ENCODE measurements at places on chromosomes 1 and 21.

DNA sequence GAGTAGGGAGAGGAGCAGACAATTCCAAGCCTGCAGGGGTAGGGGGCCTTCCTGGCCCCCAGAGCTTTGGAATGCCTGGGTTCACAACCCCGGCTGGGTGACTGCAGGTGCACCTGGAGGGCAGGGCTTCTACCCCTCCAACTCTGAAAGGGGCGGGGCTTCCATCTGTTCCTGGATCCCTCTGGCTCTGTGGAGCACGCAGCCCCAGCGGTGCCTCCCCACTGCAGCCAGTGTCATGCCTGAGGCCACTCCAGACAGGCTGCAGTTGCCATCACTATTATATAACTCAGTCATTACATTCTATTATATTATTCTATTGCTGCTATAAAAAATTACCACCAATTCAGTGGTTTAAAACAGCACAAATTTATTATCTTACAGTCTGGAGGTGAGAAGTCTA lies 12.5 kb upstream of the FNBP1L start:
- ATAC-seq, result no peak

DNA sequence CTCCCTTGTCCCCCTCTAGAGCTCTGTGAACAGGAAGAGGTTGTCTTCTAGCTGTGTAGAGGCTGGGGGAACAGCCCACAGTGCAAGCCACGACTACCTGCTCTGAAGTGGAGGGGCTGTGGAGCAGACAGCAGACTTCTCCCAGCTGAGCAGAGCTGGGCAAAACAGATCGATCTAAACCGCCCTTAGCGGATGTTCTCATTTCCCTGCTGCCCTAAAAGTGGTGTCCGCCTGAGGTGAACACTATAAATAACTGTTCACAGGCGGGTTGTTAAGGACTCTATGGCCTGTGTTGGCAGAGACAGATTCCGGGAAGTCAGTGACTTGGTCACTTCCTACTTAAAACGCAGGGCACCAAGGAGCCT lies 203.2 kb downstream of the RHOU start:
- ATAC-seq, result no peak

GRCh38 chr1:40122855-40123254 lies 25.8 kb upstream of the PPT1 start:
- ATAC-seq, result no peak

DNA sequence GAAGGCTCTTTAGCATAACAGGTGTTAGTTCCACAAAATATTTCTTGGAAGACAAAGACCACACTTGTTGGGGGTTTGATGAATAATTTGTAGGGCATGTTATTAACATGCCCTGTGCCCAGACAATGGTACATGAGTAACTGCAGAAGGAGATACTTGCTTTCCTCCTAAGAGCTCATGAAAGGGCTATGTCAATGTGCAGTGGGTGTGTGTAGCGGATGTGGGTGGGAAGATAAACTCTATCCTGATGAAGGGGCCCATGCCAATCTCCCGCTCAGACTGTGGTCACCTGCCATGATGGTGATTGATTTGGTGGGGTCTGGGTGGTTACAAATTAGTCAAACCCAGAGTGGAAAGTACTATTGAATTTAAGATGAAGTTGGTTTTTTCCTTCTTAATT lies 69.8 kb upstream of the DNAH14 start:
- no peak for ATAC-seq

- no peak for ATAC-seq
These were observed 59.6 kb upstream of the HP1BP3 start for GRCh38 chr1:20846461-20847374.

- no peak for ATAC-seq
These were observed 584.9 kb downstream of the PTBP2 start for GRCh38 chr1:97306504-97306903.

DNA sequence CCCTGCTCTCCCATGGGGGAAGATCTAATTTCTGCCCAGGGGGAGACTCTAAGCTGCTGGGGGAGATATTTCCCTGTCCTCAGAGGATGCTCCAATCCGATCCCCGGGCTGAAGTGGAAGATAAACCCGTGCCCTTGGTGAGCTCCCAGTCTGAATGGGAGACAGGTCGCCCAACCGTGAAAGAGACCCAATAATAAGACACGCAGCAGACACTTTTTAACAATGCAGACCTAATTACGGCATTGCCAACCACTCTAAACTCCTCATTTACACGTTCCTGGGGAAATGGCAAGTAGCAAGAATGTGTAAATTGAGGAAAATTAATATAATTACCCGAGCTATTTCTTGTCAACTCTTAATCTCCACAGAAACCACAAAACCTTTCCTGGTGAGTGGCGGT lies 48.7 kb upstream of the ACTL8 start:
- no peak for ATAC-seq

DNA sequence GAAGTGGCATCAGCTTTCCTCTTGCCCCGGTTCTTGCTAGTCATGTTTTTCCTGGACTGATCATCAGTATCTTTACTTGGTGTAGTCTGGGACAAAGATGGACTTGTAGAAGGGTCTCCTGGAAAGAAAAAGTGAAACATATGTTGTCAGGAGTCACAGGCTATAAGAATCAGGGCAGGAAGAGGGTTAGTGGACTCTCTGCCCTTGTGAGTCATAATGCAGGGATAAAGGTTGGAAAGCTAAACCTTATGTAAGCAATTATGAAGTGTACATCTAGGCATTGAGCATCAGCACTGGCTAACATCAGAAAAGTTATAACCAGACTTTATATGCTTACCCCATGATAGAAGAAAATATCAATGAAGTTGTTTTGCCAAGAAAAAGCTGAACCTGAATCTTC lies 51.2 kb downstream of the XKR8 start:
- no peak for ATAC-seq

DNA sequence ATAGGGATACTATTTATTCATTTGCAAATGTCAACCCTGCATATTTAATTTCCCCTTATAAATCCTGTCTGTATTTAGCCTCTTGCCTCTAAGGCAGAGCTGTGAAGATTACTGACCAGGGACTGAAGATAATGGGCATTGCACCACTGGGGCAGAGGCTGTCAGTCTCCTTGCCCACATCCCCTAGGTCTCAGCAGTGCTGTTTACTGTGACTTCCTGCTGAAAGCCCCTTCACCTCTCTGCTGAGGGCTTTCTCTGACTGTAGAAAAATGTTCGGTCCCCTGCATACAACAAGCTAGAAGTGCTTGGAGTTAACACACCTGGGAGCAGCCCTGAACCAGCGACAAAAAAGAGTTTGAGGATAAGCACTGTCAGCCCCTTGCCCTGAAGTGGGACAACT lies 28.8 kb downstream of the SLC5A9 start:
- no peak for ATAC-seq

GRCh38 chr1:226577401-226578180 lies 29.0 kb downstream of the STUM start:
- no peak for ATAC-seq

DNA sequence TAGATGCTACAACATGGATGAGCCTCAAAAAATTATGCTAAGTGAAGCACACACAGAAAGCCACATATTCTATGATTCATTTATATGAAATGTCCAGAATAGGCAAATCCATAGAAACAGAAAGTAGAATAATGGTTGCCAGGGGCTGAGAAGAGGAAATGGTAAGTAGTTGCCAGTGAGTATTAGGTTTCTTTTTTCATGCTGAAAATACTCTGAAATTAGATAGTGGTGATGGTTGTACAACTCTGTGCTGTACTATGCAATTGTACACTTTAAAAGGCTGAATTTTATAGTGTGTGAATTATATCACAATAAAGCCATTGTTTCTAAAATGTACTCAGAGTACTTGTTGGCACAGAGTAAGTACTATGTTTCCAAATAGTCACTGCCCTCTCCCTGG lies 15.5 kb upstream of the GFI1 start:
- ATAC-seq, result peak; percentile 78

- ATAC-seq, result peak; percentile 89
These were observed 99.9 kb upstream of the SOD1 start for GRCh38 chr21:31559368-31560119.

GRCh38 chr1:111468717-111469100 lies 5.1 kb upstream of the C1orf162 start:
- no peak for ATAC-seq

DNA sequence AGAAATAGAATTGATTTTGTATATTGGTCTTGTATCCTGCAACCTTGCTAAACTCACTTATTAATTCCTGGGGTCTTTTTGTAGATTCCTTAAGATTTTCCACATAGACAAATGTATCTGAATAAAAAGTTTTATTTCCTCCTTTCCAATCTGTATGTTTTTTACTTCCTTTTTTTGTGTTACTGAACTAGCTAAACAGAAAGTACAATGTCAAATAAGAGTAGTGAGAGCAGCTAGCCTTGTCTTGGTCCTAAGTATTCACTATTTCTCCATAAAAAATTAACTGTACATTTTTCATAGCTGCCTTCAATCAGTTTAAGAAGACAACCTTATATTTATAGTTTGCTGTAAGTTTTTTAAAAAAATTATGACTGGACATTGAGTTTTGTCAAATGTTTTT lies 74.9 kb downstream of the FASLG start:
- no peak for ATAC-seq

DNA sequence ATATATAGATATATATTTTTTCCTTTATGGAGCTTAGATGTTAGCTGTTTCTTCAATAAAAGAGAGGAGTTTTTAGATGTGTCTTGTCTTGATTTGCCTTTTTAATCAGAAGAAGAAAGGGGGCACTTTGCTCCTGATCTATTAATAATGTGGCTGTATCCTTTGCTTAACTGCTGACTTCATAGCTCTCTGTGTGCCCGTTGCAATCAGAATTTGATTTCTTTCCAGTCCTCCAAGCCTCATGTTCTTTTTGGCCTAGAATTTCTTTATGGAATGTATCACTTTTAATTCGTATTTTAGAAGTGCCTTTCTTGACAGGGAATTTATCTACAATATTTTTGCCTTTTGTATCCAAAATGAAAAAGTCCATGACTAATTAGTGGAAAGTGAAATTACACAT lies 85.3 kb downstream of the C1orf21 start:
- no peak for ATAC-seq

GRCh38 chr1:244226435-244226834 lies 175.4 kb downstream of the ZBTB18 start:
- no peak for ATAC-seq

GRCh38 chr1:156684227-156684782 lies 7.1 kb upstream of the NES start:
- peak; percentile 60 for ATAC-seq

DNA sequence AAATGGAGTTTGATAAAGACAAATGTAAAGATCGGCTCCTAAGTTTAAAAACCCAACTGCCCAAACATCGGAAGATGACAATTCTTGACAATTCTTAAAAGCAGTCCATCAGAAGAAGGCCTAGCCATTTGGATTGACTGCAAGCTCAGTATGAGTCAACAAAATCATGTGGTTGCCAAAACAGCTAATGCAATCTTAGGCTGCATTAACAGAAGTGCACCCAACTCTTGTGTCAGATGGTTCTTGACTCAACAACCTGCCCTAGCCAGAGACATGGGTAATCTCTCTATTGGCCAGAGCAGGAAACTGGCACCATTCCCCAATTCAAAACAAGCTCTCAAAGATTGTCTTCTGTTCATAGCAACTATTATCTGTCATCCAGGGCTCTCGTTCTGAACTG lies 9.9 kb upstream of the NCF2 start:
- no peak for ATAC-seq

- ATAC-seq, result no peak
These were observed 171.4 kb downstream of the PDE4B start for GRCh38 chr1:65964123-65964522.

- no peak for ATAC-seq
These were observed 20.4 kb downstream of the MAP7D1 start for GRCh38 chr1:36176106-36176949.

DNA sequence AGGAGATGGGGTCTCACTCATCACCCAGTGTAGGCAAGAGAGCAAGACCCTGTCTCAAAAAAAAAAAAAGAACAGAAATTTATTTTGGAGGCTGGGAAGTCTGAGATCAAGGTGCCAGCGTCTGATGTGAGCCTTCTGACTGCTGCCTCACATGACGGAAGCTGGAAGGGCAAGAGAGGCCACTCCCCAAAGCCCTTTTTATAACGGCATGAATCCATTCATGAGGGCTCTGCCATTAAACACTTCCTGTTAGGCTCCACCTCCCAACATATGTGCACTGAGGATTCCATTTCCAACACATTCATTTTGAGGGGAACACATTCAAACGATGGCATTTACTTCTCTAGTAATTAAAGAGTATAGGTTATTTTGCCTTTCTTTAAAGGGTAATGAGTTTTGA lies 50.9 kb upstream of the C1orf198 start:
- no peak for ATAC-seq

- ATAC-seq, result no peak
These were observed 22.2 kb downstream of the SLC25A33 start for GRCh38 chr1:9561429-9561828.

DNA sequence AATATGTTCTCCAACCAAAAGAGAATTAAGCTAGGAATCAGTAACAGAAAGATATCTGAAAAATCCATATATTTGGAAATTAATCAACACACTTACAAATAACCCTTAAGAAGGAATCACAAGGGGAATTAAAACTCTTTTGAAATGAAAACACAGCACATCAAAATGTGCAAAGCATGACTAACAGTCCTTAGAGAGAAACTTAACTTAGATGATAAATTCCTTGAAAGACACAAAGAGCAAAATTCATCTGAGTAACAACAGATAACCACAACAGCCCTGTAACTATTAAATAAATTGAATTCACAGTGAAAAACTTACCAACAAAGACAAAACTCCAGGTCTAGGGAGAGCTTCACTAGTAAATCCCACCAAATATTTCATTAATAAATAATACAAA lies 283.8 kb downstream of the SDCCAG8 start:
- ATAC-seq, result no peak

- ATAC-seq, result no peak
These were observed 331.9 kb downstream of the OMA1 start for GRCh38 chr1:58214674-58215073.

DNA sequence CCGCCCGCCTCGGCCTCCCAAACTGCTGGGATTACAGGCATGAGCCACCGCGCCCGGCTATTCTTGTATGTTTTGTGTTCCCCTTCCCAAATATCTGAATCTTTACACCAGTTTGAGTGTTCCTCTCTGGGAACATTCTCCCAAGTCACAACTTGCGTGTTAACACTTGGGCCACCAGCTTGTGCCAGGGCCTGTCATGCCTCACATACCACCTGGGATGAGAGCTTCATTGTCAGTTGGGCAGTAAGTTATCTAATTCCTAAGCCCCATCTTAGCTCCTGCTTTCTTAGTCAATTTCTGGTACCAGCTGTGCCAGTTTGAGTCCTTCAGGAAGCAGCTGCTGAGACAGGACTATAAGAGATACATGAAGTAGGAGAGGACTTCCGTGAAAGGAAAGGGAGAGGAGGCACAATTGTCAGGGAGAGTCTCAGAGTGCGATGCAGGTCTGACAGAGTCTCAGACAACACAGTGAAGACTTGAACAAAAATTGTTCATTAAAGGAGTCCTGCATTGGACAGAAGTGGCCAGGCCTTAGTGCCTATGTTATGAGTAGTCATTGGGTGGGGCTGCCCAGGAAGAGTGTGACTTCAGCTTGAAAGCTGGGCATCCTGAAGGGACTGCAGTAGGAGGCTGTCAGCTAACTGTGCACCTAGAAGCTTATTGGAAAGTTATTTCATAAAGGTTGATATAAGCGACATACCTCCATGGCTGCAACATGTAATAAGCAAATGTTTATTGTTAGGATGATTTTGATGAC lies 17.3 kb downstream of the ZFYVE9 start:
- no peak for ATAC-seq

All from activated CD4-positive, CD25-positive, alpha-beta regulatory T cell treated with anti-CD3 and anti-CD28 coated beads, Interleukin-2, amount 50 U/mL, for 24 hours (primary cell).